ENCODE measurements at places on chromosomes 2 and 18. TPM values are rescaled to one million over a fixed set of nuclear protein-coding genes. Genes with fewer than 3 reads are reported as not detected.

Gene ATP6V1C2
- not detected for total RNA-seq

Gene SCYGR3
- not detected for total RNA-seq

Gene TFPI
- total RNA-seq, result 34.7 TPM

Gene RGPD4
- total RNA-seq, result not detected

Gene GREB1L
- 7.4 TPM for total RNA-seq
